ENCODE measurements at places on chromosomes 11 and 22. TPM values are rescaled to one million over a fixed set of nuclear protein-coding genes. Genes with fewer than 3 reads are reported as not detected.

MS4A7 gene
- polyA plus RNA-seq = 16.8 TPM

RASD2 gene
- not detected for polyA plus RNA-seq

PELI3 gene
- polyA plus RNA-seq = 4.3 TPM

LRRC56 gene
- 2.6 TPM for polyA plus RNA-seq

C11orf65 gene
- polyA plus RNA-seq = 0.86 TPM

LAMTOR1 gene
- 111 TPM for polyA plus RNA-seq

ZNF214 gene
- not detected for polyA plus RNA-seq

SUSD2 gene
- not detected for polyA plus RNA-seq

SLCO2B1 gene
- not detected for polyA plus RNA-seq

OVOL1 gene
- polyA plus RNA-seq = not detected

OR4C45 gene
- polyA plus RNA-seq = not detected

CHRNA10 gene
- polyA plus RNA-seq = 0.21 TPM

B4GALNT4 gene
- not detected for polyA plus RNA-seq

OR2AG2 gene
- not detected for polyA plus RNA-seq

OR51E1 gene
- not detected for polyA plus RNA-seq

TREH gene
- not detected for polyA plus RNA-seq

TRIM3 gene
- polyA plus RNA-seq = 0.61 TPM

TBX10 gene
- not detected for polyA plus RNA-seq

MUC6 gene
- polyA plus RNA-seq = not detected

AKIP1 gene
- polyA plus RNA-seq = 5.3 TPM

TEF gene
- 2.9 TPM for polyA plus RNA-seq

CRYBB1 gene
- polyA plus RNA-seq = 1.0 TPM

DTX4 gene
- 4.5 TPM for polyA plus RNA-seq

SCARF2 gene
- 0.16 TPM for polyA plus RNA-seq

RFPL1 gene
- not detected for polyA plus RNA-seq

FAM180B gene
- not detected for polyA plus RNA-seq

BTBD18 gene
- 0.23 TPM for polyA plus RNA-seq

APOL5 gene
- polyA plus RNA-seq = not detected

HBB gene
- polyA plus RNA-seq = 60.1 TPM

DNAJB7 gene
- 0.09 TPM for polyA plus RNA-seq

OR56B1 gene
- polyA plus RNA-seq = not detected

SMIM35 gene
- 0.38 TPM for polyA plus RNA-seq

MIAT gene
- polyA plus RNA-seq = 0.93 TPM

OR9G1 gene
- polyA plus RNA-seq = not detected

RBMXL2 gene
- polyA plus RNA-seq = not detected

IGLL1 gene
- polyA plus RNA-seq = not detected

OTOG gene
- not detected for polyA plus RNA-seq

C11orf68 gene
- polyA plus RNA-seq = 61.6 TPM

HSPB2 gene
- polyA plus RNA-seq = not detected

SLC1A2 gene
- polyA plus RNA-seq = not detected
